ENCODE measurements at places on chromosomes 5 and 9.

DNA sequence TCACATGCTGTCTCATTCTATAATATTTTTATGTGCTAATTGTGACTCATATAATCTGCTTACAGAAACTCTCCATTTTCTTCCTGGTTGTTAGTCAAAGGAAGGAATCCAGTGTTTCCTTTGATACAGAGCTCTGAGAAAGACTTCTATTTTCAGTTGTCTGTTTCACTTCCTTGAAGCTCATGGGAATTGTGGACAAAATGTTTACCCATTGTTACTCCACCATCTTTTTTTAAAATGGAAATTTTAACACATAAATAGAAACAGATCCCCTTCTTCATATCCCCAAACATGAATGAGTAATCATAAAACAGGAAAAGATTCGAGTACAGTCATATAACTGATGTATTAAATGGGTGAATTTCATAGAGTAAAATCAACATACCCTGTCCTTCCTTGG lies 42.0 kb upstream of the KCNN2 start:
- DNase-seq = no peak

- no peak for DNase-seq
These were observed 2.9 kb downstream of the HIGD2A start for GRCh38 chr5:176391479-176391878.

GRCh38 chr5:74146796-74147195 lies 493.7 kb downstream of the ENC1 start:
- no peak for DNase-seq

DNA sequence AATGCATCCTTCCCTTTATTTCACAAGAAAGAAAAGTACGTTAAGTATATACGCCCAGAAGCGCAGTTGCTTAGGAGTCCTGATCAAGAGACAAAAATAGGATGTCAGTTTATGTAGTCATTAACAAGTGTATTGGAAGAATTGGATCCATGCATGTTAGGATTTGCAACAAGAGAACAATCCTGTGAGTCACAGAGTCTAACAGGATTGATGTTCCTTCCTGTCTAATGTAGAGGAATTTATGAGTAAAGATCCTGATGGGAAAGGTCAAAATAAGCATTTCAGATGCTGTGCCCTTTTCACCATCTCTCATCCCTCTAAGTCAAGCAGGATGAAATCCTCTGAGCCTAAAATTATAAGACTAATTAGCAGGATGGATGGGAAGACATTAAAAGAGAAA lies 406.0 kb upstream of the GRIA1 start:
- no peak for DNase-seq

DNA sequence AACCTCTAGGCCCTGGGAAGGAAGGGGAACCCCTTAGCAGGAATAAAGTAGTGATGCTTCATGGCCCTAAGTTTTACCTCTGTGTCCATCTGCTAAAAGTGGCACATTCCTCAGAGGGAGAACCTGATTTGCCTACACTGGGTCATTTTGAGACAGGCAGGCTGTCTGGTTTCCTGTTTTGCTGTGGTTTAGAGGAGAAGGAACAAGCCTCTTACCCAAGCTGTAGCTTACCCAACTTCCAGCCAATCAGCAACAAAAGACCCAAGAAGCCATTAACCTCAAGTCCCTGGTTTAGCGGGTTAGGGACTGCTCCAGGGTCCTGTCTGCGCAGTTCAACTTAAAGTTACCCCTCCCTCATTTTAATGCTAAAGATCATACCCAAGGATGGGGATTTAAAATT lies 411.0 kb downstream of the MAT2B start:
- no peak for DNase-seq

DNA sequence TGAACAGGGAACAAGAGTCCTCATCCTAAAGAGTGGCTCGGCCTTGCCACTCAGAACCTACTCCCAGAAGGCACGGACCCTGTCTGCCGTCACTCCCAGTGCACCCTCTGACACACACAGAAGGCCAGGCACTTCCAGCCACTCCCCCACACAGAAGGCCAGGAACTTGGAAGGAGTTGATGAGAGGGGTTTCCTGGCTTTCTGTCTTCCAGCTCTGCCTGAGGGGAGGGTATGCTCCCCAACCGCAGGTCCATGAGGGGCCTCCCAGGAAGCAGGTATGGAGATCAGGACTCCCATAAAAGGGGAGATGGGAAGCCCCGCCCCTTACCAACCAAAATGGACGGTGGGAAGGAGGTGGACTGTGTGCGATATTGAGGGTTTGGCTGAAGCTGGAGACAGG lies 247.6 kb upstream of the IRX4 start:
- DNase-seq = no peak

GRCh38 chr5:140672455-140673186 lies 755 bp downstream of the DND1 start:
- no peak for DNase-seq

DNA sequence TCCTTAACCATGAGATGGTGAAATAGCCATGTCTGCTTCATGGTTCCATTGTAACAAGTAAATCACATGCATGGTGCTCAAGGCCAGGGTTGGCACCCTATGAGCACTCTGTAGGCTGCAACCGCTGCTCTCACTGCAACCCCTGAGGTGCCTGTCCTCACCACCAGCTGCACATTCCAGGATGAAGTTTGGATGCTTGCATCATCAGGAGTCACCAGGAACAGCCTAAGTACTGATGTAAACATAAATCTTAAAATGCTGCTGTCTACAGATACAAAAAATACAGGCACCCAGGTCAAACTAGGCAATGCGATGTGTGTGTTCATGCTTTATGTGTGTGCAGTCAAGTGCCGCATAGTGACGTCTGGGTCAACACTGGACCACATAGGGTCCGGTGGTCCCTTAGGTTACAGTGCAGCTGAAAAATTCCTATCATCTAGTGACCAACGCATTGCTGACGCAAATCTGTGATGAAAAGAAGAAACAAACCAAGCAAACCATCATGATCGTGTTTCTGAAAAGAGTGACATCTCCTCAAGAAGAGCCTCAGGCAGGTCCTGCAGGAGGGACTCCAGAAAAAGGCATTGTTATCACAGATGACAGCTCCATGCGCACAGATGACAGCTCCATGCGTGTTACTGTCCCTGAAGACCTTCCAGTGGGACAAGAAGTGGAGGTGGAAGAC lies 234.8 kb downstream of the AUH start:
- DNase-seq = no peak

DNA sequence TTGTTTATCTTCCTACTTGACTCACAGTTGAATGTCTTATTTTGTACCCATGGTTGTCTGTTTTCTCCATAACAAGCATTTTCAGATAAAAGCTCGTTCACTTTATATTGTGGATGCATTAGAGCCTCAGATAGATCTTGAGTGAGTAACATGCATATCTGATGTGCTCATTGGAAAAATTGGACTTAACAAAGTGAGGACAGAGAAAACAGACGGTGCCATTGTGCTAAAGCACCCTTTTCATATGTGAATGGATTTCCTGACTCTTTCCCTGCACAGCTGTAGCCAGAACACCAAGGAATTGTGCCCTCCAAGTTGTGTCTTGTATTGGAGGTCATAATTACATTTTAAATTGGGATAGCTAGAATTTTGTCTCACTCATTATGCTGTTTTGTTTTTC lies 325.8 kb upstream of the MEF2C start:
- DNase-seq = no peak

GRCh38 chr9:2138646-2139045 lies 123.5 kb downstream of the SMARCA2 start:
- DNase-seq = no peak

GRCh38 chr9:105964156-105964555 lies 269.8 kb downstream of the TMEM38B start:
- DNase-seq = no peak

DNA sequence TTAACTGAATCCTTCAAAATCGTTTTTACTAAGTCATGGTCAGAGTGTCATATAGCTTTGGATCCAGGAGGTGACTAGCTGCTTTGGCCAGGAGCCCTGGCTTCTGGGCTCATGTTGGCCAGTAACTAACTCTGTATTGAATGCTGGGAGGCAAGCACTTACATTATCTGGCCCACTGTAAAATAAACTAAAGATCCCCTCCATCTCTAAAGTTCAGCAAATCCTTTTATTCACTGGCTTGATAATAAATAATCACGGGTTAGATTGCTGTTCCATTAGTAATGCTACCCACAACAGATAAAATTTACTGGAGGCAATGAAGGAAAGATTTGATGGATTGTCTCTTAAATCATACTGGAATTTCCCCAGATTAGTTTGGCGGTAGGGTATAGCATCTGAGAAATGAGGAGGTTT lies 382.2 kb upstream of the TLE4 start:
- no peak for DNase-seq

DNA sequence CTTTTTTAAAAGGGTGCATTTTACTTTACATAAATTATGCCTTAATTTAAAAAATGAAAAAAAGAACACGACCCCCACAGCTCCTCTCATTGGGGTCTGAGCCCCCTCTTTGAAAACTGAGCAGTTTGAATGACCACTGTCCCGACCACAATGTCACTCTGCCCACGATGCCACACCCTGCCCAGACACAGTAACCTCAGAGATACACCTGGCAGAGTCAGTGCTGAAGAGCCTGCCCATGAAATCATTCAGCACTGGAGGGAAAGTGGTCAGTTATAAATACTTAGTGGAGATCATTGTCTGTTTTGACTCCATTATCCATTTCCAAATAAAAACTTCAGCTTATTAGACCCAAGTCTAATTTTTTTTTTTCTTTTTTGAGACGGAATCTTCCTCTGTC lies 49.3 kb downstream of the DNAJC21 start:
- DNase-seq = no peak

Data from NCI-H1930 (cell line).